Fibroblast of skin of right quadriceps (primary cell): ENCODE measurements at places on chromosomes 5 and 9.

GRCh38 chr5:28066856-28067255, 1028.5 kb upstream of the CDH9 start:
- no peak for DNase-seq

DNA sequence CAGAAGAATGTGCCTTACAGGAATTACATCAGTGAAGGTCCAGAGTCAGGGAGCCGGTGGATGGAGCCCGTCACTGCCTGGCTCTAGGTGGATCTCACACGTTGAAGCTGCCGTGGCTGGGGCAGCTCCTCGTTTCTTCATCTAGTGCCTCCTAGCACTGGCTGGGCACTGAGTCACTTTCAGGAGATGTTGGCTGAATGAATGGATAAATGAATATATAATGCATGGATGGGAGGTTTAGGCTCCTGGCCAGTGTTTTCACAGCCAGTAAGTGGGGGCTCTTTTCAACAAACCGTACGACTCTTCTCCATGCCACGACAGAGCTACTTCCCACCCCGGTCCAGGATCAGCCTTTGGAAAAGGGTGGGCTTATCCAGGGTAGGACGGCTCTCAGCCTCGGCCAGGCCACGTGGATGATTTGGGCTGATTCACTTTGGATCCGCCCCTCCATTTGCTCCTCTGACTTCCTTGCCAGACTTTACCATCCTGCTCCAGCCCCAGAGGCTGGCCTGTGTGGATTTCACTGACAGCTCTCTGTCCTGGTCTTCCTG, 1.3 kb upstream of the SH3PXD2B start:
- peak; percentile 69 for DNase-seq

GRCh38 chr9:1120500-1121165, 70.5 kb downstream of the DMRT2 start:
- no peak for DNase-seq

GRCh38 chr9:119409552-119409951, 40.3 kb upstream of the BRINP1 start:
- no peak for DNase-seq

- peak; percentile 56 for DNase-seq
These were observed 106.7 kb downstream of the SMIM15 start for GRCh38 chr5:61055434-61056006.

- no peak for DNase-seq
These were observed 126.9 kb upstream of the FSTL4 start for GRCh38 chr5:133739181-133739780.

DNA sequence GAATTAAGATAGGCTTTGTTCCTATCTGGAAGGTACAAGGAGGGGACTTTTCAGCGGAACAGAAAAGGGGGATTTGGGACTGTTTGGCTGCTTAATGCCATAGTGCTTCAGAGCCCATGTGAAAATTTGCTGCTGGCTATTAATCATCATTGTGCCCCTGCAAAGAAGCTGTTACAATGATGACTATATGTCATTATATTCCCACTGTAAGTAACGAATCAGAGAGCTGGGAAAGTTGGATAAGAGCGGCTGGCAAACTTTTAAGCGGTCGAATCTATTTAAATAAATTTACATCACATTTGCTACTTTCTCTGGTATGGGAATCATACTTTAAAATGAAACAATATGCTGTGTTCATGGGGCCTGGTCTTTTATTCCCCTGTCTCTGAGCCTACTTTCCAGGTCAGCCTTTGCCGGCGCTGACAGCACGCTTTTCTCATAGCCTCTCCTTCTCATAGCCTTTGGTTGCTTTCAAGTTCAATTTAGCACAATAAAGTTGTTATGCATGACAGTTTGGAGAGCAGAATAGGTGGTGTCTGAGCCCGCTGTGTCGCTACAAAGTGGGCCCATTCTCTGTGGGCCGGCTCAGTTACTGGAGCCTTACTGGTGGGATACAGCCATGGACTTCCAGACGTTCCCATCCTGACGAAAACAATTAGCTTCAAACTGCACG, 271.2 kb upstream of the TMEM161B start:
- no peak for DNase-seq

DNA sequence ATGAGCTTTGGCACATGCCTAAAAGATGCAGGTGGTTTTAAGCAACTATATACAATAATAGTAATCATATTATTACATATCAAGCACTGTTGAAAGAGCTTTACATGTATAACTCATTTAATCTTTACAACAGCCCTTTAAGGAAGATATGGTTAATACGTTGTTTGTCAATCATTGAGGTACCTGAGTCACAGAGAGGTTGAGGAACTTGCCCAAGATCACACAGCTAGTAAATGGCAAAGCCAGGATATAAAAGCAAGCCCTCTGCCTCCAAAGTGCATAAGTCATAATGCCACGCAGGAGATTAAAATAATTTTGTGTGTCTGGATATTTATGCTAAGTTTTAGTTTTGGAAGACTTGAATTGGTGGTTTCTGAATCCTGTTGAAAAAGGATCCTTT, 90.2 kb downstream of the DAPK1 start:
- no peak for DNase-seq

DNA sequence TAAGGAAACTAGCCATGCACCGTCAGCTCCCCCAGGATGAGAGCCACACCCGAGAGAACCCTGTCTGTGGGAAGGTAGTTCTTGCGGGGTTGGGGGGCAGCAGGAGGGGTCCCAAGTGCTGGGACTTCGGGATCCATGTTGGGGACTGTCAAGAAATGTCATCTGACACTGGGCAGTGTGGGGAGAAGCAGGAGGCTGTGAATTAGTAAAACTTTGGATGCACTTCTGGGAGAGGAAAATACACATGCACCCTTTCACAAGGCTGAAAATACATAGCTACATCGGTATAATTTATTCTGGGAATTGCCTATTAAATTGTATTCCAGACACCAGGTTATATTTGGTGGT, 109.6 kb upstream of the RPS23 start:
- DNase-seq = no peak

GRCh38 chr5:171956314-171956713, 50.1 kb downstream of the FBXW11 start:
- DNase-seq = no peak

DNA sequence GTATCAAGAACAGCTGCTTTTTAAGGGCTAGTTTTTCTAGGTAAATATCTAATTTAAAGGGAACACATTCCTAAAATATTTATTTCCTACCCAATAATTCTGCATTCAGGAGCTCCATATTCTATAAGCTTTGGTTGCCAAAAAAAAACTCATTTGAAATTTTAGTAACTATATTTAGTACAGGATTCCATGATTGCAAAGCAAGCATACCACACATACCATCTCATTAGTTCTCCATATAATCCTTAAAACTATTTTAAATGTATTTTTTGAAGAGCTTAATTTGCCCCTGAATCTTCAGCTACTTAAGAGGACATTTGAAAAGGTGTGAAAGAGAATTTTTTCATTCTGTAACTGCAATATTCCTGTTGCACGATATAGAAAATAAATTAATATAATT, 877.0 kb downstream of the NR2F1-AS1 start:
- DNase-seq = peak; percentile 44

DNA sequence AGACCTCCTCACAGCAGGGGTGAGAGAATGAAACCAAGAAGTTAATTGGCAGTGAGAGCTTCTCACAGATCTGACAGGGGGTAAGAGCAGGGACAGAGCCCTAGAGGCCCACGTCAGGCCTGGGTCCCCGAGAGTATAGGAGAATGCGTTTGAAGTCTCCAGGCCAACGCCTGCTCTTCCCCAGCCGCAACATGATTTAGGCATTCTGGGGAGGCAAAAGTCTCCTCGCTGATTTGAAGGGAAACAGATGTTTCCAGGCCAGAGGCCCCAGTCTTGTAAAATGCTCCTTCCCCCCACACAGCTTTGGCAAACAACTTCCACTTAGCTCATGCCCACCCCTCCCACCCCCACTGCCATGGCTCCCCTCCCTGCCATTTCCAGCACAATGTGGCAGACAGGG, 239.2 kb upstream of the TRIM32 start:
- peak; percentile 63 for DNase-seq

- DNase-seq = no peak
These were observed 83.6 kb downstream of the ENC1 start for GRCh38 chr5:74556631-74557595.

GRCh38 chr5:12526113-12526512, 621.9 kb upstream of the CTNND2 start:
- DNase-seq = no peak

DNA sequence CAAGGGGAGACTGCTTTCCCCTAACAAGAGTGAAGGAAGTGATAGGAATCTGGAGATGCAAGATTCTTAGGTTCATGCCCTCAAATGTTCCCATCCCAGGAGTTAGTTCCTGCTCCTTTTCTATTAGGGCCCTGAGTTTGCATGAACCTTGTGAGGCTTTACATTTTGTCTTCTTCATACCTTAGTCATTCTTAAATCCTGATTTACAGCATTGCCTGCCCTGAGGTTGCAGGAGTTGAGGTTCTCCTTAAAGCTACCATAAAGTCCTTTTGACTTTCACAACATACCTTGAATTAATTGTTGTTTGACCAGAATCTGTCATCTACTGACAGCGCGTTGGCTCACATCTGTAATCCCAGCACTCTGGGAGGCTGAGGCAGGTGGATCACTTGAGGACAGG, 151.5 kb upstream of the ABCA1 start:
- DNase-seq = no peak

DNA sequence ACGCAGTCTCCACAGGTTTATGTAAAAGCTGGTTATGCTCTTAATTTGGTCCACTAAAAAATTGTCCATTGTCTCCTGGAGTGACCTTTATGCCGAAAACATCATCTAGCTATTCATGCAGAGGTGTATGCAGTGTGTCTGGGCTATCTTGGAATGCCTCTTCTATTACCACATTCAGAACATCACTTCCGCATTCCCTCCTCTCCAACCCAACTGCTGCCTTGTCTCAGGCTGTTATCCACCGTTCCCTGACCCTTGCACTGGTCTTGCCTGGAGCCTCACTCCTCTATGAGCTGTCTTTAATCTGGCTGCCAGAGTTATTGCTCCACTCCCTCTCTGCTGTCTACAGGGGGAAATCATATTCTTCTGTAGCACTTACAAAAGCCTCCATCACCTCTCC, 214.1 kb upstream of the ANKRD55 start:
- no peak for DNase-seq

DNA sequence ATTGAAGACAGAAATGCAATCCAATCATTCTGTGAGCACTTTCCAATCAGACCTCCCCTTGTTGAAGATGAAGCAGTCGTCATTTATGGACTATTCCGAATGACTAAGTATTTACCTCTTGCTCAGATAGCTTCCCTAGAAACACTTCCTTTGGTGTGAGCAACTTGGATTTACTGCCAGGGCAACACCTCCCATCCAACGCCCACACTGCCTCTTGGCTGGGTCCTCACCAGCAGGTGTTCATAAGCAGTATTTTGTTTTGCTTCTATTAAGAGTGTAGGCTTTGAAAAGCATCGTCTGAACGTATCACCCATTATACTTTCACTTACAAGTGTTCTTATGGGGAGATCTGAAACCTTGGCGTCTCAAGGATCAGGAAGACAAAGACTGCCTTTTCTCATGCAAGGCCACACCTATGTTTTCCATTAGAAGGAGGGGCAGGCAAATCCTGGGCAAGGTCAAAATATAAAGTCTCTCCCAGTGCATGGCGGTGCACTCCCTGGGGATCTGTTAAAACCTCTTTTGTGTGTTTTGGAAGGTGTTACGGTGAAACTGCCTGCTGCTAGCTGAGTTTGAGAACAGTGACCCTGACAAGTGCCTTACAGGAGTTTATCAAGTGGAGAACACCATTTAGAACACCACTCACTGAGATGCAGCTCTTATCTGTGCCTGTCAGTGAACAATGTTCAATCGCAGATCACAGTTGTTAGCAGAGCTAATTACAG, 10.6 kb upstream of the MARCHF3 start:
- peak; percentile 13 for DNase-seq

- DNase-seq = no peak
These were observed 223.8 kb downstream of the TLE1 start for GRCh38 chr9:81465468-81466011.

DNA sequence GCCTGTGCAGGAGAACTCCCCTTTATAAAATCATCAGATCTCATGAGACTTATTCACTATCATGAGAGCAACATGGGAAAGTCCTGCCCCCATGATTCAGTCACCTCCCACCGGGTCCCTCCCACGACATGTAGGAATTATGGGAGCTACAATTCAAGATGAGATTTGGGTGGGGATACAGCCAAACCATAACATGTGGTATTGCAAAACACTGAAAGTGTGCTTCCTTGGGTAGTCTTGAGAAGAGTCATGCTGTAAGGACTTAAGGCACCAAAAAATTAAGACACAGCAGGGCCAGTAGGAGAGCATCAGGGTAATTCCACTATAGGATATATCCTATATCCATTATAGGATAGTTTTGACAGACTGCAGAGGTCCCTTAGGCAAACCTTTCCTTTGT, 29.4 kb upstream of the GDNF start:
- DNase-seq = peak; percentile 54

DNA sequence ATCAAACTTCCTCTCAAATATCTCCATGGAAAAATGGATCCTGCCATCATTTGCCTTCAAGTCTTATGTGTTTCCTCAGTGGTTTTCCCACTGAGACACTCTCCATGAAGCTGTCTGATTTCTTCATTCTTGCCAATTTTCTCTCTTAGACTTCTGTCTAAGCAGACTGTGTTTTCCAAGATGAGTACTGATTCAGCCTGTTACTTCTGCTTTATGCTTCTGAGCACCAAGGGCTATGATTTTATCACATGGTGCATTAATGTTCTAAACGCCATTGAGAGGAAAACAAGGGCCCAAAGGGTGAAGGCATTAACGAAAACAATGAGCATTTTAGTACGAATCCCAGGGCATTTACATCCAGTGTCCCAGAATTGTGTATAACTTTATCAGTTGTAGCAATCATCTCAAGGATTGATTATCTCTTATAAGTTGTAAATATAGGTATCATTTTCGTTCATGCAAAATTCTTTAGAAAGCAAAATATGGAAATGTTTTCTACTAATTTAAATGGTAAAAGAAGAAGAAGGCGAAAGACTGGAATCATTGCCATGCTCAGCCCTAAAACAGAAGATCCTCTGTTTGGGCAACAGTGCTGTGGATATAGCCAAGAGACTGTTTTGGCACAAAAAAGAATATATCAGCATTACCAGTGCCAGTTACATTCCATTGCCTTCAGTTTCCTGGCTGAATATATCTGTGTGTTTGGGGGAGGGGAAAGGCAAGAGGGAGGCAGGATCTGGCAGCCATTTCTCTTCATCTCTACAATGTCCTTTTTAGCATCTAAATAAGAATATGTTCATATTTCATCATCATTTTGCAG, 537.6 kb downstream of the ANXA1 start:
- DNase-seq = no peak

DNA sequence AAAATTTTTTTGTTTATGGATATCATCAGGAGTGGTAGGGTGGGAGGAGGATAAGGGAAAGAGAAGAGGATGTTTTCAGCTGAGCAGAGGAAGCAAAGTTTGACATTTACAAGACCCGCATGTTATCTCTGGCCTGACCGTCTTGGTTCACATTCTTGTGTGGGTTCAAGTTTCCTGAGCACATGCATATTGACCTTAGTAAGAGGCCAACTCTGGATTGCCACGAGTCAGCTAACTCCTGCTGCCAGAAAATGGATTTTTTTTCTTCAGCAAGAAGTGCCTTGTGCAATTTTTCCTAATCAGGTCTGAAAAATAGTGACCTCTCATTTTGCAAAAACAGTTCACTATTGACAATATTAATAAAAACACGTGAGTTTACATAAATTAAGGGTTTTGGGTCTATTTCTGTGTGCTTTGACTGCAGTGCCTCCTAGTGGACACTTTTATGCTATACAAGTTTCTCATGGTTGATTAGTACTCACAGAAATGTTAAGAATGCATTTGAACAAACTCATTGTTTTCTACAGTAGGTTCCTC, 27.1 kb upstream of the BASP1 start:
- DNase-seq = peak; percentile 76
